DMS153 (cell line): ENCODE measurements at places on chromosomes 16 and 17.

GRCh38 chr16:476039-476438 is 50.6 kb downstream of the RAB11FIP3 start:
- DNase-seq: no peak

DNA sequence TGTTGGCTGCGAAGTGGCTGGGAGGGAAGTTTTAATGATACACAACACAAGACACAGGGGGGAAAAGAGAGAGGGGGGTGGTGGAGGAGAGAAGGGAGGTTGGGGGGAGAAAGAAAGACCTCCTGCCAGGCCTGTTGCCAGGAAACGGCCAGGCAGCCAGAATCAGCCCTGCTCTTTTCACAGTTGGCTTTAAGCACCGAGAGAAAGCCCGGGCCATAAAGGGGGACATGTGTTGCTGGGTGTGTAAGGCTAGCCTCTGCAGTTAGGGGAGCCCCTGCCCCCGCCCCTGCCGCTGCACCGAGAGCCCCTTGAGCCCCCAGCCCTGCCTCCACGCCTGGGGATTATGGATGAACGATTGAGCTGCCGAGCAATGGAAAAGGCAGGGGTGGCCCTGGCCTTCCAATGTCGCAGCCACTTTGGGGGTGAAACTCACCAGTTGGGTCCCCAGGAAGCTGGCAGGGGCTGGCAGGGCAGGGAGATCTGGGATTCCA is 13.9 kb upstream of the WNT3 start:
- DNase-seq: no peak

DNA sequence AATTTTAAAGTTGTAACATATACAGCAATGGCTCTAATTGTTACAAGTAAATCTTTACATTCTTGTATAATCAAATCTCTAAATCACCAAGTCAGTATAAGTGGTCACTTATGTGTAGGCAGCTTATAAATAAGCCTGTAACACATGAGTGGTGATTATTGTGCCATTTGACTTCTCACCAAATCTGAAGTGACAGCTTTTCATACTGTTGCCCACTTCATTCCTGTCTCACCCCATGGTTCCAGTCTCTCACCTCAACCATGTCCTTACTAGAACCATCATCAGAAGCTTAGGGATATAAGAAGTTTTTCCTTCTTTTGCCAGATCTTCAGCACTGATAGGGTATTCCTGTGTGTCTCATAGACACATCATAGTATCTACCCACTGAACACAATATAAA is 23.5 kb downstream of the TNRC6A start:
- DNase-seq: no peak

- DNase-seq: no peak
Measured at GRCh38 chr17:16352667-16353316, 477 bp downstream of the CENPV start.

GRCh38 chr16:24102209-24102660 is 153.9 kb upstream of the CACNG3 start:
- DNase-seq: peak; percentile 48

DNA sequence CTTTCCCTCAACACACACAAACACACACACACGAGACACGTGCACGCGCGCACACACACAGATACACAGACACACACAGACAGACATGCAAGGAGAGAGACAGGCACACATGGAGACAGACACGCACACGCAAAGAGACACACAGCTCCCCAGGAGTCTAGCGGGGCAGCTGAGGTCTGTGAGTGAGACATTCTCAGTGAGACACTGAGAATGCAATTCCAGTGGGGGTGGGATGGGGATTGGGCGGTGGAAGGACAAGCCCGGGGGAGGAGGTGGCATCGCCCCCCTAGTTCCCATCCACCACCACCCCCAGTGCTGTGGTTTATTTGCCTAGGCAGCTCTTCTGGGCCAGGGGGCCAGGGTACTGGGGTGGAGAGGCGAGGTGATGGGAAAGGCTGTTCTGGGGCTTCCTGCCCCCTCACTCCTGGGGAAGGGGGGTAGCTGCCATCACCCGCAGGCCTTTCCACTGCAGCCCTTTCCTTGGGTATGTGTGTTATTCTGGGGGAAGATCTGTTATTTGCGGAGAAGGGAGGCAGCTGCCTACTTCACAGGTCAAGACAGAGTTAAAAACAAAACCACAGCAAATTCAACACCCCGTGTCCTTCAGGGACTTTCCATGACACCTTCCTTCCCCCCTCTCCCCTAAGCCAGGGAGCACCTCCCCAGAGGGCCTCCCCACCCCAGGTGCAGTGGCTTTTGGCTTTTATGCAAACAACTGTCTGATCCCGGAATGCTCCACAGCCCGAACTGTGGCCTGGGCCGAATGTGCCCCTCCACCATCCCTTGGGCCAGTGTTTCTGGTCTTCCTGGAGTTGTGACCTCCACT is 18.0 kb downstream of the GRB7 start:
- no peak for DNase-seq

- no peak for DNase-seq
Measured at GRCh38 chr16:80433623-80434022, 107.2 kb upstream of the DYNLRB2 start.

- no peak for DNase-seq
Measured at GRCh38 chr16:49492896-49493626, 119.5 kb downstream of the C16orf78 start.
